A549 (cell line): ENCODE measurements at places on chromosomes 12 and 14.

DNA sequence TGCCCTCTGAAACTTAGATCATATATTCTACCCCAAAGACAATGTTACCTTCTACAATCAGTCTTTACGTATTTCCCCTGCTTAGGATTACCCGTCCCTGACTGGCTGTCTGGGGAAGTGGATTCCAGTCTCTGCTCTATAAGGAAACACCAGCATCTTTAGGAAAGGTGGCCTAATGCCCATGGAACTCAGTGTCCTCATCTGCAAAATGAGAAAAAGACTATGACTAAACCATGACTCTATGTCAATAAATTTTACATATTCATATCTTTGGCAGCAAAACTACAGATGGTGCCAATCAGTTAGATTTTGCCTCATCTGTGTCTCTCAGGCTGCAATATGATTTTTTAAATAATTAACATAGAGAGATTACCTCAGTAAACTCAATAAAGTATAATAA lies 133.8 kb downstream of the ITPR2 start:
- no peak for DNase-seq

GRCh38 chr14:104636131-104636530 lies 31.6 kb upstream of the TMEM179 start:
- no peak for DNase-seq

DNA sequence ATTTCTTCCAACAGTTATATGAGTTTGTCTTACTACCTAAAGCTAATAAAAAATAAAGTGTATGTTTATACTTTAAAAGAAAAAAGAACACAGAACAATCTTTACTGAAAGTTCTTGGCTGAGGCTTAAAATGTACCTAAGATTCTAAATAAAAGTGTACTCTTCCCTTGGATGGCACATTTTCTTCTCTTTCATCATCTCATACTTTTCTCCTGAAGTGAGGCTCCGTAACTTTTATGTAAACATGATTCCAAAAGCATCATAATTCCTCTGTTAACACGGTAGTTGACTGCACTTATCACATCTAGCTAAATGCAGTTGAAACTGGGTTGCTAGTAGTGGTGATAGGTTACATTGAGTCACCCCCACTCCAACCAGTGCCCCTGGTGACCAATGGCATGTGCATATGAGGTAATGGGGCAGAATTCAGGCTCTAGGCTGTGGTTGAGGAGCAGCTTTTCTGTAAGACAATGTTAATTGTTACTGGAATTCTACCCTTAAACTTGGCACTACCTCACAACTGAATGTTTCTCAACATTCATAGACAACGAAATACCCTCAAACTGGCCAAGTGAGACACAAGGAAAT lies 38.4 kb downstream of the WASHC3 start:
- DNase-seq = no peak

GRCh38 chr12:24045816-24046257 lies 96.4 kb upstream of the SOX5 start:
- no peak for DNase-seq

DNA sequence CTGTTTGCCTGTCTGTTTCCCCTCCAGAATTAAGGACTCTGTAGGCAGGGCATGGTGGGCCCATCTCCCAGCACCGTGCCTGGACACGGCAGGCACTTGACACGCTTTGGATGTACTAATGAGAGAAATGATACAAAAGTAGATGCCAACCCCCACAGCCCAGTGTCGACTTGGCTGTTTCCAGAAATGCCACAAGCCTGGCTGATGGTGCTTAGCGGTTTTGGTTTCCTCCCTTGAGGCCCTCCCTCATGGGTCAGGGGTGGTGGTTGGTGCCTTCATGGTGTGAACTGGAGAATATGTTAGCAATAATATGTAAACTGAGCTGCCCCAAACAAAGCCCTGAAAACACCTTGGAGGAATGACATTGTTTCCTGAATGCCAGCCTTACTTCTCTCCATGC lies 55.5 kb upstream of the ESRRB start:
- no peak for DNase-seq

DNA sequence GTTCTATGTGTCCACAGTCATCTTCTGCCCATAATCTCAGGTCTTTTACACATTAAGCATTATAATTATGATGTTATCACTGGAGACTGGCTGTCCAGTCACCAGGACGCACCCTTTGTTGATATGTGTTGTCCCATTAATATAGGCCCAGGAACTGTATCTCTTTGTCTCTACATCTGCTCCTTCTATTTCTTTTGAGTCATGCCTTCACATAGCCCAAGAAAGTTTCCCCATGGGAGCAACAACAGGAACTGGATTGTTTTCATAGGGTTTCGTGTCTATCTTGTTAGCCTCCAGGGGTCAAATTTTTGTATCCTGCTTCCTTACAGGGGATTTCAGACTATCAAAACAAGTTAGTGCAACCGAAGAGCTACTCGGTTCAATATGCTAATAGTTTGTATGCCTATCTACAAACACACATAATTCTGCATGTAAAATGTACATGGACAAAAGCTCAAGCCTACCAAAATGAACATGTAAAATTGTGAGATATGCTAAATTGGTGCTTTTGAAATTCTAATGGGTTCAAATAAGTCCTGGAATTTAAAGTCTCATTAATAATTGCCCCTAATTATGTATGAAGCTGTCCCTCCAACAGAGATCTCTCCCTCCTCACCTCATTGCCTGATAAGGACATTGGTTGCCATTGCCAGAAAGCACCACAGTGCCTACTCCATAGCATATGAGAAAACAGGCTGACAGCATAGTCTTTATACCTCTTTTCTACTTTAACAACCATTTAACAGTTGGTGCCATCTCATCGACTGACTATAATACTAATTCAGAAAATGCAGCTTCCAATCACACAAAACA lies 99.8 kb upstream of the DIO2 start:
- DNase-seq = no peak

GRCh38 chr14:92596331-92596907 lies 82.8 kb downstream of the RIN3 start:
- no peak for DNase-seq

DNA sequence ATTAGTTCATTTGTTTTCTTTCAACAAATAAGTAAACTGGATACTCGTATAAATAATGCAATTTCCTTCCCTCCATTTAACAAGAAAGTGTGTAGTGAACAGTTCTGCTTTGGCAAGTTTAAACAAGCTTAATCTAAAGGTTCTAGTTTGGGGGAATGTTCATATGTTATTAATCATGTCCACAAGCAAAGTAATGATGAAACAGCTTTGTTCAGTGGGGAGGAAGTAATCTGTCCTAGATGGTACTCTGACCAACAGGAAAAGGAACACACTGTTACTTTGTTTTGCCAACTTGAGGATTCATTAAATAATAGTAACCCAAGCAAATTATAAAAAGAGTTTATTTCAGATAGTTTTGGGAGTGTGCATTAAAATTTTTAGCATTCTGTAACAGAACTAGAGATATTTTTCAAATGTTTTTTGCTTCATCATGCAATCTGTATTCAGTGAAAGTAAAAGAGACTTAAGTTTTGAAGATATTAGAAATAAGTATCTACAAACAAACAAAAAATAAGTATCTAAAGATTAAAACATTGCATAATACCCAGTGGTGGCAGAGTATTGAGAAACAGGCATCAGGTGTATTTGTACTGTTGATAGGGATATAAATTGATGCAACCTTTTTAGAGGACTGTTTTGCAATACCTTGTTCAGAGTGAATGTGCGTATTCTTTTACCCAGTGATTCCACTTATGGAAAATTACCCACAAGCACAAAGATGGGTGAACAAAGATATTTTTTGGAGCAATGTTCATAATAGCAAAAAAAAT lies 61.1 kb downstream of the RAB35 start:
- DNase-seq = peak; percentile 40

GRCh38 chr14:74886001-74886400 lies 4.3 kb downstream of the DLST start:
- DNase-seq = no peak

- DNase-seq = peak; percentile 81
Observed at GRCh38 chr14:104708606-104709268, 15.3 kb upstream of the ADSS1 start.

DNA sequence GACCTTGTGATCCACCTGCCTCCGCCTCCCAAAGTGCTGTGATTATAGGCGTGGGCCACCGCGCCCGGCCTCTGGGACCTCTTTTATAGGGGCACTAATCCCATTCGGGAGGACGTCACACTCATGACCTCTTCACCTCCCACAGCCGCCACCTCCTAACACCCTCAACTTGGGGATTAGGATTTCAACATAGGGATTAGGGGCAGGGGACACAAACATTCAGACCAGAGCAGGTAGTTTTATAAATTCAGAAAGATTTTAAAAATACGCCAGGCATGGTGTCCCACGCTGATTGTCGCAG lies 49.4 kb downstream of the TPCN1 start:
- DNase-seq = no peak

- no peak for DNase-seq
Observed at GRCh38 chr12:56437430-56438176, 11.6 kb downstream of the TIMELESS start.

DNA sequence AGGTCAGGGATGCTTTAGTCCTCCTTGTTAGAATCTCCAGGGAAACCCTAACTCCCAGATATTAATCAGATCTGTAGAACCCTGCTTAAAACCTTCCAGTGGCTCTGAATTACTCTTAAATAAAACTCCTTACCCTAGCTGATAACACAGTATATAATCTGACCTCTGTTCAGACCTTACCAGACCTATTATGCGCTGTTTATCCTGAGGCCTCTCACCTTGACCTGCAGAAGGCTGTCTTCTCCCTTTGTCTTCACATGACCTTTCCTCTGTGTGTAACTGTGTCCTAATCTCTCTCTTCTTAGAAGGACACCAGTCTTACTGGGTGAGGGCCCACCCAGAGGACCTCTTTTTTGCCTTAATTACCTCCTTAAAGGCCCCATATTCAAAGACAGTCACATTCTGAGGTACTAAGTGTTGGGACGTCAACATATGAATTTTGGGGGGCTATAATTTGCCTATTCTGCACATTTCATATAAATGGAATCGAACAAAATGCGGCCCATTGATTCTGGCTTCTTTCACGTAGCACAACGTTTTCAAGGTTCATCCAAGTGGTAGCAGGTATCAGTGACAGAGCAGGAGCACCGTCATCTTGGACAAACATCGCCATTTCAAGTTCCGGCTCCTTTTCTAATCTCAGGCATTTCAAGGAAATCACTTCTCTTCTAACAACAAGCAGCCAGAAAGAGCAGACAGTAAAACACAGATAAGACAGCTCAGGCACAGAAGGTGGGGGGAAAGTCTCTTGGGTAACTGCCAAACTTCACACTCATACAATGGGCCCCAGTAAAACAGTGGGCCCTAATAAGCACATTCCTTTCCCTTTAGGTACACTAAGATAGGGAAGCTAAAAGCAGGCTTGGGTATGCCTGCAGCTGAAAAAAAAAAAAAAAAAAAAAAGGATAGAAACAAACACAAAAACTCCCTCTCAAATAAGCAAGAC lies 200.2 kb upstream of the NUDT4 start:
- DNase-seq = no peak

GRCh38 chr12:18054925-18055619 lies 34.9 kb downstream of the RERGL start:
- DNase-seq = no peak

GRCh38 chr12:108594-108993 lies 42.0 kb downstream of the IQSEC3 start:
- no peak for DNase-seq

- no peak for DNase-seq
Observed at GRCh38 chr12:89645434-89645833, 63.2 kb downstream of the ATP2B1 start.

DNA sequence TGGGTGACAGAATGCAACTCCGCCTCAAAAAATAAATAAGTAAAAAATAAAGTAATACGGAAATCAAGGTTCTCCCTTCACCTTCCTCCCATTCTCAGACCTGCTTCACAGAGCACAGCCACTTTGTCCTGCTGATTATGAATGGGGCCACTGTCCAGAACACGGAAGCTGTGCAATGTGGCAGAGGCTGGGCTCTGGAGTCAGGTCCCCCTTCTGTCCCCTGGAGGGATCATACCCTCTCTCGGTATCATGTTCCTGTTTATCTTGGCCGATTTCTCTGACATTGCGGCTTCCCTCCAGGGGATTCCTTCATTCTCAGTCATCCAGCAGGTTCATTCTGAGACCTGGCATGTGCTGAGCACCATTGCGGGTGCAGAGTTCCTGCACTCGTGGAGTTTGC lies 11.3 kb downstream of the PPP2R5C start:
- DNase-seq = no peak

DNA sequence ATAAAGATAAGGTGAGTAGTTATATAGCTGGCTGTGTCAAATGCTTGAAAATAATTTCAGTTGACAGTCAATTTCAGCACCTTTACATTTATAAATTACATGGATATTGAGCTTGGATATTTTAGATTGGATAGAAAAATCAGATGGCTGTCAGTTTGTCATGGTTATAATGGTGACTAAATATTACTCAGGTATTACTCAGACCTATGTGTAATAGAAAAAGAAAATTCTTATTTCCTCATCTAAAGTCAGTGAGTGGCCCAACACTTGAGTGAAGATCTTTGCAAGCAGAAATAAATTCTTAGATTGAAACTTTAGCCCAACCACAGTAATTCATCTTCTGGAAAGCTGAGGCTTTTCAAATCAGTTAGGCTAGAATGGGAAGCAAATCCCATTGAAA lies 354.4 kb downstream of the NAV3 start:
- no peak for DNase-seq

GRCh38 chr12:24198070-24198469 lies 248.6 kb upstream of the SOX5 start:
- no peak for DNase-seq

- no peak for DNase-seq
Observed at GRCh38 chr12:132169376-132169775, 25.1 kb downstream of the NOC4L start.

DNA sequence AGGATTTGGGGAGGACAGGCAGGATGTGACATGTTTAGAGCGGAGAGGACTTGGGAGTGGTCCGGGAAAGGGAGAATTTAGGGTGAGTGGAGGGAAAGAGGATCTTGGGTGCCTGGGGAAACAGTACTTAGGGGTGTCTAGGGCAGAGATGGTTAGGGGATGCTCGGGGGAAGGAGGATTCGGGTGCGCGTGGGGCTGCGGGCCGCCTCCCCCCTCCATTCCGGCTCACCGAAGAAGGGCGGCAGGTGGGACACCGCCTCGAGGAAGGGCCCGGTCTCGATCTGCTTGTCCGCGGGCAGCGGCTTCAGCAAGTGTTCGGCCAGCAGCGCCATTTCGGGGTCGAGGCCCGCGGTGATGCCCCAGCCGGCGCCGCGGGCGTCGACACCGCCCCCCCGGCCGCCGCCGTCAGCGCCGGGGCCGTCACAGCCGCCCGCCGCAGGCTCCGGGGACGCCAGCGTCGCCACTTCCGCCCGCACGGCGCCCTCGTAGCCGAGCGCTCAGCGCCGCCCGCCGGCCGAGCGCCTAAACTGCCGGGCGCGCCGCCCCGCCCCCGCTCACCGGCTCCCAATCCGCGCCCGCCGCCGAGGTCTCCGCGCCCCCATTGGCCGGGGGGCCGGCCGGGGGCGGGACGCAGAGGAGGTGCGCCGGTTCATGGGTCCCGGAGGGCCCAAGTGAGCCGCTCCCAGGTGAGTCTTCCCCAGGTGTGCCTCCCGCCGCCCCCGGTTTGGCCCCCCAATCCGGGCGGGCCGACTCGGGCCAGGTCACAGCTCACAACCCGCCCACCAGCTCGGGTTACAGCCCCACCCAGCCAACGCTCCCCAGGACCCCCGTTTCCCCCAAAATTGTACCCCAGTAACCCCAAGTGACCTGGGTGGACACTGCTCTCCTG lies at the start of gene GLTP:
Gene GLTP, minus strand, starts transcription at position 499 of the 889 bp plus-strand sequence. Its CDS starts 167 bp downstream, at position 332.
- peak; percentile 78 for DNase-seq
